Stimulated activated CD4-positive, alpha-beta T cell treated with anti-CD3 and anti-CD28 coated beads, Interleukin-2, amount 100 ng/mL, for 48 hours (primary cell): ENCODE measurements at places on chromosomes 7 and 10.

- no peak for DNase-seq
These were observed 92.7 kb downstream of the ANKRD61 start for GRCh38 chr7:6123843-6124242.

DNA sequence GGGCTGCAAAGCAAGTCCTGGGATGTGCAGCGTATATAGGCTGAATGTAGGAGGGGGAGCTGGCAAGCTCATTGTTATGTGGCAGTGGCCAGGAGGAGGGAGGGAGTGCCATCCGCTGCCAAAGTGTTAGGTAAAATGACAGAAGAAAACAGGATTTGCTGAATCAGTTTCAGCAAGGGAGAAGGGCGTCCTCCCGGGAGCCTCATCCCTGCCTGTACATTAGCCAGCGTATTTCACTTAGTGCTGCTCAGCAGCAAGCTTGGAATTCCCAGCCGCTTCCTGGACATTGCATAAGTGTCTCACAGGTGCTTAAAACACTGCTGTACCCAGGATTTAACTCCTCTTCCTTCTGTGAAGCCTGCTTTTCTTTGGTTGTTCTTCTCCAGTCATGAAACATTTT, 2.5 kb downstream of the NIPSNAP2 start:
- DNase-seq = no peak

GRCh38 chr7:128025819-128026218, 5.4 kb downstream of the LRRC4 start:
- no peak for DNase-seq

DNA sequence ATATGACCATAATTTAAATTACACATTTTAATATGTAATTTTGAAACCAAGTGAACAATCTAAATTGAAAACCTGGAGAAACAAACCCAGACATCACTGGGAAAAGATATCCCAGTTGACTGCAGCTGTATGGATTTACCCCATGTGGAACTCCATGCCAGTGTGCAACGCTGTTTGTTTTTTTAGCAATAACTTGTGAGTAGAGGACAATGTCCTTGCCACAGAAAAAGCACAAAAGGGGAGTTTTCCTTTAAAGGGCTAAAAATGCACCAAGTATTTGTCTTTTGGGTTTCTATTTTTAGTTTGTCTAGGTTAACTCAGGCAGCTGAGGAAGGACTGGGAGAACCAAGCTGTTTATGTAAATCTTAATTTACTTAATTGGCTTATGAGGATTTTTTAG, 15.1 kb upstream of the COL17A1 start:
- no peak for DNase-seq

- no peak for DNase-seq
These were observed 338.8 kb downstream of the AUTS2 start for GRCh38 chr7:69937097-69937496.

GRCh38 chr7:33766405-33766804, 138.9 kb upstream of the BMPER start:
- no peak for DNase-seq

DNA sequence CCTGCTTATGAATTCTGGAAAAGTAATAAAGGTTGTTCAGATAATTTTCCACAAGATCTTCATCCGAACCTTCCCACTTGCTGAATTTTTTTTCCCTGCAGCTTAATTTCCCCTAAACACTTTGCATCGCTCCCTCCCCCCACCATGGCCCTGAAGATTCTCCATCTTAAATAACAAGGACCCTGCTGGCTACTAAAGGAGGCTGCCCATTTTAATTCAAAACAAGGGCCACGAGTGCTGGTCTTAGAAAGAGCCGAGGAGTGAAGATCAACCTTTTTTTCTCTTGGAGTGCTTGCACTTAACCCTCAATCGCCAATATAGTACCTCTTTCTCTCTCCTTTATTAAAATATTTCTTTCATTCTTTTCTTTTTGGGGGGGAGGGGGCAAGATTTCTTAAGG, 9.2 kb upstream of the SP8 start:
- no peak for DNase-seq

DNA sequence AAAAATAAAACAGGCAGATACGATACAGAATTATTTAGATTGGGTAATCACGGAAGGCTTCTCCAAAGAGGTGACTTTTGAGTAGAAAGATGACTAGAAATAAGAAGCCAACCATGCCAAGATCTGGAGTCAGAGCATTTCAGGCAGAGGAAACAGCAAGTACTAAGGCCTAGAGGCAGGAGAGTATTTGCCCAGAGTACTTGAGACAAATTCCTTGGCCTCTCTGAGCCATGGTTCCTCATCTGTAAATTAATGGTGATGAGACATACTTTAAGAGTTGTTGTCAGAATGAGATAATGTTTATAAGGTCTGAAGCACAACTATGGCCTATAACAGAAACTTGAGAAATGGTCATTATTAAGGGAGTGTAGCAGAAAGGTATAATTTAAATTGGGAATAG, 15.8 kb upstream of the GPR37 start:
- DNase-seq = no peak

- DNase-seq = no peak
These were observed 38.1 kb upstream of the LANCL2 start for GRCh38 chr7:55326945-55327626.

DNA sequence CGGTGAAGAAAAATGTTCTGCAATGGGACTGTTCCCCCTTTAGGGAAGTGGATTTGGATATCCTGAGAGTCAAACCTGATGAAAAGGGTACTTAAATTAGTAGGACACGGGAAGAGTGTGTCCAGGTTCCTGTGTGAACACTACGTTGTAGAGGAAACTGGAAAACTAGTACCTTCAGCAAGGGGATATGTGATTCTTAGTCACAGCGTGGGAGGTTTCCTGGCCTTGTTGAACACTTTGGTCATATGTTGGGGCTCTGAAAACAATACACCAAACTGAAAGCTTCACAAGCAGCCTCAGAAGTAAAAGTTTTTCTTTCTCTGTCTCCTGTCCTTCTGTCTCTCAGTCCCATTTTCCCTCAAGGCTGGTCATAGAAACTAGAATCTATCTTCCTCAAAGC, 306.9 kb upstream of the GLI3 start:
- DNase-seq = no peak

DNA sequence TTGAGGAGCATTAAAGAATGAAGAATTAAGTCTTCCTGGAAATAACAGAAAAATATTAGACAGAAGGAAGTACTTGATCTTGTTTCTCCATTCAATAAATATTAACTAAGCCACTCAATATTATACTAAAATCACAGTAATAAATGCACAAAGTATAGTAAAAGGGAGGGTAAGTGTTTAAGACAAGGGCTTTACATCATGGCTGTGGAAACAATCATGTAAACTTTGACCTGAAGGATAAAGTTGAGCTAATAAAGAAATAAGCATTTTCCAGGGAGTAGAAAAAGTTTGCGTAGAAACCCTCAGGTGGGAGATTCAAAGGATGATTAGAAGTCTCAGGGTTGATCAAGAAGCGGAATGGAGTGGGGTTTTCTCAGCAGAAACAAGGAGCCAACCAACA, 78.2 kb downstream of the SEMA3C start:
- no peak for DNase-seq

- DNase-seq = no peak
These were observed 237.7 kb upstream of the PLXDC2 start for GRCh38 chr10:19578571-19578970.

DNA sequence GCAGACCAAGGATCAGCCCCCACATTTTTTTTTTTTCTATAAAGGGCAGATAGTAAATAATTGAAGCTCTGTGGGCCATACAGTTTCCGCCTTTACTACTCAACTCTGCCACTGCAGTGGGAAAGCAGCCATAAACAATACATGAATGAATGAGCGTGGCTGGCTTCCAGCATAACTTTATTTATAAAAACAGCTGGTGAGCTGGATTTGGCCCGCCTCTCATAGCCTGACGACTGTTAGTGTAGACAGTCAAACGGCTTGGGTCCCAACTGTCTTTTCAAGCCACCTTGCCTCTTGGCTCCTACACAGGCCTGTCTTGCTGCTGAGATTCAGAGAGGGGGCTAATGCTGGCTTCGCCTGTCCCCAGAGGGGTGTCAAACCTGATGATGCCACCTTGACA, 169.8 kb upstream of the GPR26 start:
- no peak for DNase-seq

- DNase-seq = no peak
These were observed 202.1 kb upstream of the NFE2L3 start for GRCh38 chr7:25949736-25950487.

DNA sequence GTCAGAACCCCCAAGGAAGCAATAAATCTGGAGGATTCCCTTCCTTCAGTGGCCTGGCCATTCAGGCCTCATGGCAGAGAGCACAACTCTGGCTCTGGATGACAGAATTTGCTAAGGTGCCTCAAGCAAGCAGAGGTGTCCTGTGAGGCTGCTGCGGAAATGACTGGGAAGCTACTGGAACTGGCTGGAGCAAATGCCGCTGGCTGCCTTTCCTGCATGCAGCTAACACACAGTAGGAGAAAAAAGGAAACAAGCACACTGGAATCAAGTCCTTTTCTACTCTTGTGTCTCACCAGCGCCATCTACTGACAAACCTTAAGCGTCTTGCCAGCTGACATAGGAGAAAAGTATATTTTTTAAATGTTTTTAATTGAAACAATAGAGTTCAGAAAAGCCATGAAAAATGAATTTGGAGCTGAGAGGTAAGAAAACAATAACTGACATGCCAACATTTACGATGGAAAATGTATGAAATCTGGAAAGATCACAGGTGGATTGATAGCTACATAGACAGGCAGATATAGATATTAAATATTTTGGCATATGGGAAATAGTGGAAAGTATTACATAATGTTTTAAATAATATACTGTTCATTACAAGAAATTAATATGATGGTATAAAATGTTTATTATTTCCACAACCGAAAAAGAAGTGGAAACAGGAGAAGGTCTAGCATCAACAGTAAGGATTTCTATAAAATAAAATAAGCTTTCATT, 951.6 kb downstream of the ANKRD7 start:
- peak; percentile 13 for DNase-seq
